HFFc6 (cell line): ENCODE measurements at places on chromosomes 12 and 14. TPM values are rescaled to one million over a fixed set of nuclear protein-coding genes. Genes with fewer than 3 reads are reported as not detected.

ARHGAP9 gene
- 0.11 to 0.29 TPM (median 0.24 TPM) in 3 replicates for total RNA-seq

DNA sequence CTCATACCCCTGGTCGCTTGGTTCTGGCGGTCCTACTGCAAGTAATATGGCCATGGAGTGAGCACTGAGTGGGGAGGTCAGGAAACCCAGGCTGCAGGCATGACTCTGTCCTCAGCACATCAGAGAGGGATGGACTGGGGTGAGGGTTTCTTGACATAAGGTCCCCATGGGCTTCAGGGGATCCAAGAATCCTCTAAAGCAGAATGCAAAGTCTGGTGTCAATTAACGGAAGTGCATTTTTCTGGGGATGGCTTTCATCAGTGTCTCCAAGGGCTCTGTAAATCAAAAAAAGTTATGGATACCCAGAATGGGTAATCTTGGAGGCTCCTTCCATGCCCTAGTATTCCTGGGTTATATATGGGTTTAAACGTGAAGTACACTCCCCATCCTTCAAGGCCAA, 3.7 kb downstream of the FIGNL2 start:
- H3K36me3 ChIP-seq = no peaks in the 10 kb centered on the region
- no peak overlapping the region for H3K27ac ChIP-seq
- no peaks in the 10 kb centered on the region for H3K4me1 ChIP-seq
- peaks cover 56% of the 10 kb centered on the region for H3K27me3 ChIP-seq
- H3K4me3 ChIP-seq = no peak overlapping the region

PTHLH gene
- 0.37 to 1.3 TPM (median 0.59 TPM) in 3 replicates for total RNA-seq

GRCh38 chr12:47231456-47231855, 151.7 kb upstream of the AMIGO2 start:
- no peak for DNase-seq
- no peaks in the 10 kb centered on the region for H3K27me3 ChIP-seq
- H3K4me1 ChIP-seq = peaks cover 22% of the 10 kb centered on the region
- peaks cover 8% of the 10 kb centered on the region for H3K36me3 ChIP-seq

DNA sequence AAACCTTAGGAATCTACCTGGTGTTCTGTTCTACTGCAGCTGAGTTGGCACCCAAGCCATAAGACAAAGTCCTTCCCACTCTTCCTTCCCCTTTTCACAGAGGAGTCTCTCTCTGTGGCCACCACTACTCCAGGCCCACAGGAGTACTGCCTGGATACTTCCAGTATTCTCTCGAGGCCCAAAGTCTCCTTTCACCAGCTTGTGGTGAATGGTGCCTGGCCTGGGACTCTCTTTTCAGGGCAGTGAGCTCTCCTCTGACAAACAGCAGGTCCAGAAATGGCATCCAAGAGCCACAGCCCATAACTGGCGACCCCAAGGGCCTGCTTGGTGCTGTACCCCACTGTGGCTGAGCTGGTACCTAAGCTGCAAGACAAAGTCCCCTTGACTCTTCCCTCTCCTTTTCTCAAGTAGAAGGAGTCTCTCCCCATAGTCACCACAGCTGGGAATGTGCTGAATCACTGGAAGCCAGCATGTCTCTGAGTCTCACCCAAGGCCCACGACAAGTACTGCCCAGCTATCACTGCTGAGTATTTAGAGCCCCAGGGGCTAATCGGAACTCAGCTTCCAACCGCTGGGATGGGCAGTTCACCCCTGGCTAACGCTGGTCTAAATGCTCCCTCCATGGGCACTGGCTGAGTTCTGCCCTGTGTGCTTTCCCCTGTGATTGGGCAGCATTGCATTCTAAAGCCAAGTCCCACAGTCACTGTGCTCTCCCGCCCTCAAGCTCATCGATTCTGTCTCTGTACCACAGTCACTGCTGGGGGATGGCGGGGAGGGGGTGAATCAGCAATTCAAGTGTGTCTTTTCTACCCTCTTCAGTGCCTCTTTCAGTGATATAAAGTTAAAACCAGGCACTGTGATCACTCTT, 6.1 kb downstream of the A2ML1 start:
- DNase-seq = no peak
